SW 1271 (cell line): ENCODE measurements at places on chromosomes 12 and 14.
A peak's percentile ranks its signal among the peaks of the same experiment; 100 is the strongest.

DNA sequence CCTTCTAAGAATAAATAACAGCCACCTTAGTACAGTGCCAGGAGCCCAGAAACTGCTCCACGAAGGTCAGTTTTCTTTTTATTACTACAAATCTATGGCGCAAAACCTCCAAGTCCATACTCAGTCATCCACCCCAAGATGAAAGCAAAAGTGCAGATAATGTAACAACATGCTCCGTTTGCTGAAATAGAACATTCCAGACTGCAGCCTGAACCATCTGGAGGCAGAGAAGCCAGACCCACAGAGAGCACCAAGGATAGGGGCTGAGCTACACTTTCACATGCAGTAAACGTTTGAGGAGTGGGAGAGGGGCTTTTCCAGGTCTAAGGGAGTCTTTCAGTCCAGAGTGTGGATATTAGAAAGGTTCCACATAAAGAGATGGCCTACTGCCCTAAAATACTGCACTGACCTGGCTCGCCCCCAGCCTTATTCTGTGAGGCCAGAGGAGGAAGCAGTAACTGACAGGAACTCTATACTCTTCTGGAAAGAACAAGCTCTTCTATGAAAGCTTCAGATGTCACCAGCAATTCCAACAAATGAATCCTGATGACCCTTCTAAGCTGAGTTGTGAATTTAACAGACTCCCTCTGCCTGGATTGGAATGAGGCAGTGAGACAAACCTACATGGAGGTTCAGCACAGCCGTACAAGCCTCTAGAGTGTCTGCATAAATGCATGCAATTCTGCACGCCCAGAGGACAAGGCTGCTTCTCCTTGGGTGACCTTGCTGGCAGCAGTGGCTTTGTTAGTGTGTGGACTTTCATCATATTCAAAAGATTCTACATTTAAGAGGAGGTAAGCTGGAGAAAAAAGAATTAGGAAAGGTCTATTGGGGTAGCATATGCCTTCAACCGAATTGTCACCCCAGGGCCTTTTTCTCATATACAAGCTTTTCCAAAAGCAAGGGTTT lies 153.9 kb upstream of the EGLN3 start:
- DNase-seq: no peak

GRCh38 chr14:73750531-73750901 lies 36.3 kb upstream of the PNMA1 start:
- DNase-seq: no peak

GRCh38 chr12:128813392-128813791 lies 10.4 kb downstream of the SLC15A4 start:
- DNase-seq: no peak

GRCh38 chr12:95700316-95700785 lies 90.2 kb downstream of the NTN4 start:
- DNase-seq: no peak

GRCh38 chr14:96797582-96798349 lies 584 bp downstream of the VRK1 start:
- no peak for DNase-seq

- DNase-seq: peak; percentile 44
Measured at GRCh38 chr12:70724444-70724843, 87.2 kb upstream of the PTPRB start.

DNA sequence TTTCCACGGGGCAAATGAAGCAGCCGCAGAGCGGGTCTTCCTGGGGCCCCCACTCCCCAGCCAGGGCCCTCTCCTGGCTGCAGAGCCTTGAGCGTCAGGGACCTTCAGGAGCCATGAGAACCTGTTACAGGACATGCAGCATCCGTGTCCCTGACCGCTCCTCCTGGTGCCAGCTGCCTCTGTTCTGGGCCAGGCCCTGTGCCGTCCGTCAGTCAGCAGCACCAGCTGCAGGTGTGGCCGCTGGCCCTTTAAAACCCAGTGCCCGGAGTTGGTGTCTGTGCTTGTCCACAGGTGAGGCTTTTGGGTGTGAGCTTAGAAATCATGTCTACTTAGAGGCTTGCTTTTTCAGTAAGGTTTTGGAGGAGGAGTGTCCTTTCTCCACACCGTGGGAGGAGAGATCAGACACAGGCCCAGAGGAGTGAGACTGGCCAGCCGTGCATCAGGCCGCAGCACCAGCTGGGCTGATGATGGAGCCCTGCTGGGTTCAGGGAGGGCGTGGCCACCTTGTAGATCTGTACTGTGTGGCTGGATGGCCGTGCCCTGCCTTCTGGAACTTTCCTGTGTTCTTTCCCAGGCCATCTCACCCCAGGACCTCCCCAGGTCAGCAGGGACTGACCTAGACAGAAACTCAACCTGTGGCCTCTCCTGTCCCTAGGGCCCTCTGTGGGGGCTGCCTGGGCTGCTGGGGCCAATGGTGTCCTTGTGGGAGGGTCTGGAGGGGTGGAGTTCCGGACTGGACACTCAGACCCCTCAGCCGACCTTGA lies 27.1 kb downstream of the AACS start:
- DNase-seq: no peak
